CD4-positive, alpha-beta T cell (primary cell): ENCODE measurements at places on chromosomes 4 and X. TPM values are rescaled to one million over a fixed set of nuclear protein-coding genes. Genes with fewer than 3 reads are reported as not detected.

GRCh38 chrX:2582667-2583066 is 81.9 kb upstream of the DHRSX start:
- no peak for DNase-seq

DNA sequence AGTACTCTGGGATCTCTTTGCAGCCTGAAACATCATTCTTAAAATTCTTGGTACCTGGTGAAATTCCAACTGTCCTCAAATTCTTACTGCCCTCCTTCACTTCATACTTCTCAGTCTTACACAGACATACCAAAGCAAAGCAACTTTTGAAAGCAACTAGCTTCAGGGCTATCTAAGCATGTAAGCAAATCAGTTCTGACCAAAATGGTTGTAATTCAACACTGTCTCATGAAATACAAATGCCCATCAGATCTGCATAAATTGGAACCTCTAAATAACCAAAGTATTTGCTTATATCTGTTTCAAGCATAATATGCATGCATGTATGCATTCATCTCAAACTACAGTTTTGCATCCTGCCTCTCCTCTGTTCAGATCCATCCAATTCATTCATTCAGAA is 308.1 kb upstream of the PPARGC1A start:
- no peak for DNase-seq

The MAGEB10 gene
- not detected for total RNA-seq

The LDOC1 gene
- 6.2 TPM for total RNA-seq

The TEX28 gene
- total RNA-seq, result not detected
